ENCODE measurements at places on chromosomes 7 and 10. TPM values are rescaled to one million over a fixed set of nuclear protein-coding genes. Genes with fewer than 3 reads are reported as not detected.

The PTF1A gene
- polyA plus RNA-seq = not detected

The LRRTM3 gene
- not detected for polyA plus RNA-seq

The INPP5F gene
- polyA plus RNA-seq = 19.0 TPM

The EFCAB10 gene
- not detected for polyA plus RNA-seq

The CFTR gene
- 0.01 TPM for polyA plus RNA-seq

The PHTF2 gene
- polyA plus RNA-seq = 64.4 TPM

The OSBPL3 gene
- polyA plus RNA-seq = 38.2 TPM

- DNase-seq = peak; percentile 42
These were observed 1.2 kb downstream of the JAZF1 start for GRCh38 chr7:28179120-28180030.

DNA sequence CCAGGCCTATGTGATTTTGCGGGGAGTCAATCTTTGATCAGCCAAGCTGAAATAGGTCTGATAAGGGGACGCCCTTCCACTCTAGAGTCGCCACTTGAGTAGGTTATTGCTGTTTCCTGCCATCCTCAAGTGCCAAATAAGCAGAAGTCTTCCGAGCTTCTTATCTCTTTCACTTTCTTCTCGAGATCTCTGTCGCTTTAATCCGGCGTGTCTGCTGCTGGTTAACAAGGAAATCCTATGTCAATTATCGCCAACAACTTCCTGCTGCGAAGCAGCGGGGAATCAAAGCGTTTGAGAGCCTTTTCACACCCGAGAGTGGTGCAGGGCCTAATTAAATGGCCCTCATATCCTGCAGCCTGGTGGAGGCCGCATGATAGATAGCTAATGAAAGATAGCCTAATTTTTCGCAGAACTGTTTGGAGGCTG is 215.9 kb downstream of the RAB11FIP2 start:
- no peak for DNase-seq

GRCh38 chr10:83536426-83536825 is 602.9 kb upstream of the GHITM start:
- no peak for DNase-seq

GRCh38 chr7:24214670-24215069 is 69.3 kb upstream of the NPY start:
- DNase-seq = no peak

DNA sequence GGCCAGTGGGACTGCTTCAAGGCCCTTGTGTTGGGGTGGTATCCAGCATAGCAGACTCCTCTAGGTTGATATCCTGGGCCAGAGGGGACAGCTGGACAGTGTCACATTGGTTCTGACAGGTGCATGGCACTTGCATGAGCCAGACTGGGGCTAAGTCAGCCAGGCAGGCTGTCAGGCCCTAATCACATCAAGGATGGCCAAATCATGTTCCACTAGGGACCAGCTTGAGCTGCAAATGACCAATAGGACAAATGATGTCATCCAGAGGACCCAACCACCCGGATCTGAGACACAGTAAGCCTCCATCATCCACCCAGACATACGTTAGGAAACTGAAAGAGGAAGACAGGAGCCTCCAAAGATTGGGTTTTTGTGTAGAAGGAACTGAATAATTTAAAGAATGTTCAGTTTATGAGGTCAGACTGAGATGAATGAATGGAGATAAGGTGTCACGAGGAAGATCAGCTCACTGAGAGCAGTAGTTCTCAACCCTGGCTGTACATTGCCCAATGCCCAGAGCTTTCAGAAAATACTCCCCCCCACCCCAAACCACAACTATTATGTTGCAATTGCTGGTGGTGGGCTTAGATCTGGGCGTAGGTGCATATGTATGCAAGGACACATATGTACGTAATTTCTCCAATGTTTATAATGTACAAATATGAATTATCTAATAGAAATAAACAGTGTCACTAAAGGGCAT is 75.2 kb upstream of the INHBA start:
- no peak for DNase-seq

GRCh38 chr7:131525820-131526219 is 30.6 kb downstream of the PODXL start:
- no peak for DNase-seq

DNA sequence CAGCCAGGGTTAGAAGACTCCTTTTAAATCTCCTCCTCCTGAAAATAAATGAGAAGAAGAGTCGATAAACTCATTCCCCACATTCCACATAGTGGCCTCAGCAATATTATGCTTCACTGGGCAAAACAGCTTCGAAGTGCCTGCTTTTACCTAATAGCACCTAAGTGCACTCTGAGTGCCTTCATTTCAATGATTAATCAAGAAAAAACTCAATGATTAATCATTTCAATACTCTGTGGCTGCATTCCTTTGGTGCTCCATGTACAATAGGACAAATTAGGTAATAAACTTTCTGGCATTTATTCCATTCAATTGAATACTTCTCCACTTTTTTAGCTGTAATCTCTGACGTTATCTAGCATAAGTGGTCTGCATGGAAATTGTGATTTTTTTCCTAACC is 174.6 kb downstream of the CCDC71L start:
- peak; percentile 96 for DNase-seq

DNA sequence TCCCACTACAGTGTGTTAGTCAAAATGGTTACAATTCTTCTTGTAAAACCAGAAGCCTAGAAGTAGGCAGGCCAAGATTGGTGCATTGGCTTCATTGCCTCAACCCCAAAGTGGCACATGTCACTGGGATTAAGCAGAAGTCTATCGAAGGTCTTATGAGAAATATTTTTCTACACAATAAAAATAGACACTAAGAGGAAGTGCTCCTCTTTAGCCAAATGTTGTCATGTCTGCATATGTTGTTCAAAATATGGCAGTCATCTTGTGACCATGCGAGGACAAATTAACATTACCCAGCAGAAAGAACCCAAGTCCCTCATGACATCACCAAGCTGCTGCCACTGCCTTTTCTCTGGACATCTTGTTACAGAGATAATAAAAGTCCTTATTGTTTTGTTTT is 6.3 kb upstream of the NSMCE4A start:
- DNase-seq = no peak

GRCh38 chr7:131483586-131483985 is 72.8 kb downstream of the PODXL start:
- DNase-seq = no peak

DNA sequence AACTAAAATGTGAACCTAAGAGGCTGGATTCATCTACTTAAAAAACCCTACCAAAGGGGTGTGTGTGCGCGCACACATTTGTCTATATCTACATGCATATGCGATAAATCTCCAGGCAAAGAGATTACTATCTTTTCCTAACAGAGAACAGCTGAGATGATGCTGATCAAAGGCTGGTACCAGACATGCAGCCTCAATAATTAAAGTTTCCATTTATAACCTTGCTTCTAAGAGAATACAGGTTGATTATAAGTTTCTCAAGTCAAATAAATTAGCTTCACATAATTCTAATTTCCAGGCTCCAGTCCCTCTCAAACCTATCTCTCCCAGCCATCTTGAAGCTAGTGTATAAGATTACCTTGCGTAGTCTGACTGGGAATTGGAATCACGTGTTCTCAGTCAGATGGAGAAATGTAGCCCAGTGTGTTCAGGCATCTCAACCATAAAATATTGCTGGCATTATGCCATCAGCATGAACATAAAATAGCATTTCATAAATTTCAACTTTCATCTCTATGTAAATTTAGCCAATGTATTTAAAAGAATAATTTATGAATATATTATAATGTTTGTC is 1062.0 kb downstream of the XPNPEP1 start:
- no peak for DNase-seq

DNA sequence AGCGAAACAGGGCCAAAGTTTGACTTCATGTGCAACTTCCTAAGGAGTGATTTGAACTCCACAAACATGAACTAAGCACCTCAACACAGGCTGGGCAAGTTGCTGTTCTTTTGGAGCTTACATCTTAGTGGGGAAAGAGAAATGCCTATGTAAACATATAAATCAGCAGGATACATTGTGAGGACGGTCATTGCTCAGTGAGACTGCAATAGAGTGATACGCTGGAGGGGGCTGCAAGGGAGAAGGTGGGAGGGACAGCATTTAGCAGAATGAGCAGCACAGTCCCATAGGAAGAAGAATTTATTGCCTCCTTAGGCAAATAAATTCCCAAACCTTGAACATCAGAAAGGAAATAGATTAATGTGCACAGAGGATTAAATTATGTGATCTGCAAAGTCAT is 90.0 kb downstream of the EGFR start:
- DNase-seq = no peak

GRCh38 chr10:64041185-64041988 is 520.2 kb downstream of the REEP3 start:
- peak; percentile 51 for DNase-seq

GRCh38 chr10:78614267-78614666 is 454.5 kb upstream of the ZMIZ1 start:
- DNase-seq = no peak

DNA sequence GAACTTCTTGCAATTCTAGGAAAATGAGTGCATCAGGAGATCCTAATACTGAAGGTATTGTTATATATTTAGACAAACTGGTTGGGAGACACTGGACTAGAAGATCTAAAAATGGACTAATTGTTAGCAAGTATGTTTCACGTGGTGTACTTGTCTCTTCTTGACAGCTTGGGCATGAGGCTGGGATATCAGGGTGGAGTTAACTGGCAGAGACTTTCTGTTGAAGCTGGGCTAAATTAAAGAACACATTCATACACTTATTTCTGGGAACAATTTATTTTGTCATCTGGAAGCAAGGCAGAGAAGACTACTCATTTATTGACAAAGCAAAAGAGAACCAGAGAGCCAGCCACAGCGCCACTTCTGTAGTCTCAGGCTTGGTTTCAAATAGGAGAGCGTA is 25.9 kb downstream of the TYW1 start:
- DNase-seq = no peak

DNA sequence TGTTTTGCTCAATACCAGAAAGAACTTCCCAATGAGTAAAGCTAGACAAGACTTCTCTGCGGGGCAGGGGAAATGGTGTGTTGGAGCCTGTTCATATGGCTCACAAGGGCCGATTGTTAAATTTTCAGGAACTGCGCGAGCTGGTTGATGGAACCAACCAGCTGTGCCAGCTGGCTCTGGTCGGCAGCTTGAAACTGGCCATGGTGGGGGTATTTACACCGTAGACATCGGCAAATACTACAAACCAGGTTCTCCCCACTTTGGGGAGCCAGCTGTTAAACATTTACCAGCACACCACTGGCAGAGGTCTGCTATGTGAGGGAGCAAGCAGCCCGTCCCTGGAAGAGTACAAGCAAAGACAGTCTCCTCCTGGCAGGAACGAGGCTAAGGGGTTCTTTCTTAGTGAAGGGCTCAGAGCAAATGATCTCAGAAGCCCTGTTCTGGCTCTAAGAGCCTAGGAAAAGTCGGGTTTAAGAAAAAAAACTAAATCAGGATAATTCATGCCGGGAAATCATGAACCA is 8.8 kb upstream of the ZMIZ1 start:
- DNase-seq = no peak
